ENCODE measurements at places on chromosomes 2 and 18. TPM values are rescaled to one million over a fixed set of nuclear protein-coding genes. Genes with fewer than 3 reads are reported as not detected.

Gene INPP5D
- 0.72 TPM for total RNA-seq

Gene OR6B2
- total RNA-seq = not detected

Gene BBS5
- total RNA-seq = 2.3 TPM

Gene STK39
- total RNA-seq = 5.2 TPM

Gene PIEZO2
- total RNA-seq = 3.7 TPM

Gene CDCA7
- total RNA-seq = 33.2 TPM

Gene PRSS56
- total RNA-seq = not detected

Gene CDH7
- total RNA-seq = 0.08 TPM

Gene GREB1
- 0.53 TPM for total RNA-seq

Gene OTX1
- 1.5 TPM for total RNA-seq

Gene ACVR1C
- 0.05 TPM for total RNA-seq

All from A375 (cell line).